Activated CD4-positive, CD25-positive, alpha-beta regulatory T cell treated with anti-CD3 and anti-CD28 coated beads, Interleukin-2, amount 50 U/mL, for 24 hours (primary cell): ENCODE measurements at places on chromosomes 6 and 20.

DNA sequence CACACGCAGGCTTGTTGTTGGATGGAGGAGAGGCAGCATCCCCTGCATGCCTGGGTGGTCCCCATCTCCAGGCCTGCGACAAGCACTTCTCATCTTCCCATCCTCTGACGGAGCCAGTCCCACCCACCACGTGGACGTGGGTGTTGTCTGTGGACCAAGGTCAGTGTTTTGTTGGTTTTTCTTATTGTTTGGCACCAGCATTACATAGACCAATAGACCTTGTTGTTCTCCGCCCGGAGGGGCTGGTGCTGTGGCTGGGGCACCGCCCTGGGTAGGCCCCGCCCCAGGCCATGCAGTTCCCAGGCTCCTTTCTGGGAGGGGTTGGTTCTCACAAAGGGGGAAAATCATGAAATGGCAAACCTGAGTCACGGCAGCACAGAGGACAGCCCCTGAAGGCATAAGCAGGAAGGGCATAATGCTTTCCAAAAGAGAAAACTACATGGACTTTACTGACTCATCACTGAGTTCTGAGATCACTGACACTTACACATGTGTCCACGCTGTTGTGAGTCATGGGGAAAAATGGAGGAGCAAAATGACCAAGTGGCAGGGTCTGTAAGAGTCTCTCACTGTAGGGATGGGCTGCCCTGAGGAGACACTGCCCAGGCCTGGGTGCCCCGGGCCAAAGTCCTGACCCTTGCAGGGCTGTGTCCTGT lies 90.8 kb downstream of the THBS2 start:
- ATAC-seq, result peak; percentile 27

GRCh38 chr6:39143238-39143930 lies 28.4 kb upstream of the SAYSD1 start:
- no peak for ATAC-seq

DNA sequence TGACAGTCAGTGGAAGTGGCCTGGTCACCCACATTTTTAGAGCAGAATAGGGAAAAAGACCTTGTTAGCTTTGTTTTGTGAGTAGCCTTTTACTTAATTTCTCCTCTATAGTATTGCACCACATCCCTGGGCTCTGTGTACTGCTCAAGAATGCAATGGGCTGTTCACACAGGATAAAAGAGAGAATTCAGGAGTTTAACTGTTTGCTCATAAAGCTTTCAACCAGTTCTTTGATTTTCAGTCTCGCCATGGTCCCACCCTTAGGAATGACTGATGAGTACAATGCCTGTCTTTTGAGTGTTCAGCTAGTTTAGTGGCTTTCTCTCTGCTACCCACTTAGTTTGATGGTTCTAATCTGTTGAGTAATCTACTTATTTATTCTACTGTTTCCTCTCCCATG lies 129.7 kb downstream of the PLG start:
- no peak for ATAC-seq

GRCh38 chr20:60091861-60092260 lies 133.6 kb downstream of the CDH26 start:
- no peak for ATAC-seq

DNA sequence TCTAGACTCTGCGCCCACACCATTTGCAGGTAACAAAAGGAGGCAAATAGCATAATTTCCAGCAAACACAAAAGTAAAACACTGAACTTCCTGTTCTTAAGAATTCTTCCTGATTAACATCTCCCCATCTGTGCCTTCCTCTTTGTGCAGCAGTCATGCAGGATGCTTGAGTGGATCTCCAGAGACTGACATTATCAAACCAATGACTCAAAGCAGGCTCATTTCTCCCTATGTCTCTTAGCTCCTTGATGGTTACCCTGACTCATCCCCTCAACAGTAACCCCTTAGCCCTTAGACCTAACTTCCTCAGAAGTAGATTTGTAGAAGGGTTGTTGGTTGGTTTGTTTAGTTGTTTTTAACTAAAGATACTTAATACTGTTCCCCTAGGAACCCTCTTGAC lies 137.0 kb upstream of the RIN2 start:
- ATAC-seq, result no peak

DNA sequence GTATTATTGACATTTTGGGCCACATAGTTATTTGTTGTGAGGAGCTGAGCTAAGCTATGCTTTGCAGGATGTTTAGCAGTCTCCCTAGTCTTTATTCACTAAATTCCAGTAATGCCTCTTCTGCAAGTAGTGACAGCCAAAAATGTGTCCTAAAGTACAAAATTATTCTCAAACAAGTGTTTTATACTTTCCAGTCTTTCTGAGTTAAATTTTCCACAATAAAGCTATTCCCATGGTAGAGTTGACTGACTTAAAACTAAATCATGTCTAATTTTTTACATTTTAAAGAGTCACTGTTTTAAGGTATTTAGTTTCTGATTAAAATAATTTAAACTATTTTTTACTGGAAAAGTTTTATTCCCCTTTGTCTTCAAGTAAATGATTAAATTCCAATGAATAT lies 717.8 kb upstream of the HS3ST5 start:
- ATAC-seq, result no peak

DNA sequence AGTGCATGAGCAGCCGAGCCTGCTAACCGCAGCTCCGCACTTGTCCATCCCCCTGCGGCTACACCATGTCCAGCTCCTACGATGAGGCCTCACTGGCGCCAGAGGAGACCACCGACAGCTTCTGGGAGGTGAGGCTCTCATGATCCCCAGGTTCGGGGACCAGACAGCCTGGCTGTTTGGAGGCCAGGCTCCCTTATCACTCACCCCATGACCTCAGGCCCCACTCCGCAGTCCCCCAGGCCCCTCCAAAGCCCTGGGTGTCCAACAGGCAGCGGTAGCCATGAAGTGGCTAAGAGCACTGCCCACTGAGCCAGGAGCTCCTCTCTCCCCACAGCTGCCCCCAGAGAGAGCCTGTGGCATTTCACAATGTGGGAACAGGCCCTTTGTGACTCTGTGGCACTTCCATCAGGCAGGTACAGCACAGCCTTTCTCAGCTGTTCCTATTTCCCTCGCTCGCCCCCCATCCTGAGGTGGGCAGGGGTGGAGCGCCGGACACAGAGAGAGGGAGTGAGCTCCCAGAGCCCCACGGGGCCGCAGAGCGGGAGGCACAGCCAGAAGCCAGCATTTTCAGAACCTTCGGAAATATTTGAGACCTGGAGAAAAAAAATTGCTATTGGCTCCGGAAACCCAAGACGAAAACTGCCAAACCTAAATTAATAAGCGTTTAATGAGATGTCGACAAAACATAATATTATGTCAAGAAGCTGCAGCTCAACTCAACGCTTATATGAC lies 29.7 kb downstream of the SPDEF start:
- no peak for ATAC-seq

- no peak for ATAC-seq
Measured at GRCh38 chr20:58144096-58144495, 84.4 kb downstream of the ANKRD60 start.
